Renal pelvis (tissue), 12 donors: ENCODE measurements at places on chromosomes 12 and 14. TPM values are rescaled to one million over a fixed set of nuclear protein-coding genes. Genes with fewer than 3 reads are reported as not detected.

- DNase-seq, result no peak
Measured at GRCh38 chr14:63240221-63240620, 36.0 kb downstream of the RHOJ start.

DNA sequence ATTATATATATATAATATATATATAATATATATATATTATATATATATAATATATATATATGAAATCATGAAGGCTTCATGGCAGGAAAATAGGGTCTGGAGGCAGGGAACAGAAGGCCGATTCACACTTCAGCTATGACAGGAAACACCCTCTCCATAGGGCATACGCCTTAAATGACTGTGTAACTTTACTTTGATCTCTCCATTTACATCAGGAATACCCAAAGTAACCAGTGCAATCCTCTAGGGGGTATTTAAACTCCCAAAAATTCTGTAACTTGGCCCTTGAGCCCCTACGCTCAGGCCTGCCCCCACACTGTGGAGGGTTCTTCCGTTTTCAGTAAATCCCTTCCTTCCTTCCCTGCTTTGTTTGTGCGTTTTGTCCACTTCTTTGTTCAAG, 40.4 kb upstream of the PPP2R5C start:
- no peak for DNase-seq

DNA sequence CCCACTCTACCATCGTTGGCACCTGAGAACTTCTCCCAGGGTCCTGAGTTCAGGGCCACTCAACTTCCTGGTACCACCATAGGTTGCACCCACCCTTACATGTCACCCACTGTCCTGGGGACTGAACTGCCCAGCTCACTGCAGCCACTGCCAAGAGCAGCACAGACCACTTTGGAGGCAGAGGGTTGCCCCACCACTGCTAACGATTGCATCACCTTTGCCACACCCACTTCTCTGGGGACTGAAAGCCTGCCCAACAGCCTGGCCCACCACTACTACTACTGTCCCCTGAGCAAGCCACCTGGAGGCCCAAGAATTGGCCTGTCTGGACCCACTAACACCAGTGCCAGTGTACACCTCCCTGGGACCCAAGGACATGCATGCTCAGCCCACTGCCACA, 27.6 kb downstream of the CACNA2D4 start:
- no peak for DNase-seq

- no peak for DNase-seq
Measured at GRCh38 chr12:117742721-117743120, 226.1 kb downstream of the KSR2 start.

GRCh38 chr12:125100551-125101434, 35.6 kb downstream of the AACS start:
- no peak for DNase-seq

GRCh38 chr14:58725871-58726270, 88.1 kb downstream of the DACT1 start:
- DNase-seq, result no peak

GRCh38 chr14:56276108-56276507, 157.9 kb downstream of the PELI2 start:
- DNase-seq, result no peak

DNA sequence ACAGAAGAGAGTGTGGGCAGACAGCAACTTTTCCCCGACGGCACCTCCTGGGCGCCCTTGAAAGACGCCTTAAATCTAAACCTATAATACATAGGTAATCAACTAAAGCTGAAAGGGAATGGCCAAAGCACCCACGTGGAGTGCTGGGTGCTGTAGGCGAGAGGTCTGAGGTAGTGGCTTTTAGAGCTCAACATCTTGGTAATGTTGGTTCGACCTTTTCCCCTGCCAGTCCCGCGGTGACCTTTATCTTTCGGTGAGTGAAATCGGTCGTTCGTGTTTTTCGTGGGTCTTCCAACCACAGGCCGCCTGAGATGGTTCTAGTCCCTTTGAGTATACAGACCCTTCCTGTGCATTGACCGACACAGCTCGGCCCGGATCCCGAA, 9.1 kb downstream of the OR6S1 start:
- DNase-seq, result no peak

- peak; percentile 36 for DNase-seq
Measured at GRCh38 chr14:102691763-102692162, 85.5 kb upstream of the TRAF3 start.

DNA sequence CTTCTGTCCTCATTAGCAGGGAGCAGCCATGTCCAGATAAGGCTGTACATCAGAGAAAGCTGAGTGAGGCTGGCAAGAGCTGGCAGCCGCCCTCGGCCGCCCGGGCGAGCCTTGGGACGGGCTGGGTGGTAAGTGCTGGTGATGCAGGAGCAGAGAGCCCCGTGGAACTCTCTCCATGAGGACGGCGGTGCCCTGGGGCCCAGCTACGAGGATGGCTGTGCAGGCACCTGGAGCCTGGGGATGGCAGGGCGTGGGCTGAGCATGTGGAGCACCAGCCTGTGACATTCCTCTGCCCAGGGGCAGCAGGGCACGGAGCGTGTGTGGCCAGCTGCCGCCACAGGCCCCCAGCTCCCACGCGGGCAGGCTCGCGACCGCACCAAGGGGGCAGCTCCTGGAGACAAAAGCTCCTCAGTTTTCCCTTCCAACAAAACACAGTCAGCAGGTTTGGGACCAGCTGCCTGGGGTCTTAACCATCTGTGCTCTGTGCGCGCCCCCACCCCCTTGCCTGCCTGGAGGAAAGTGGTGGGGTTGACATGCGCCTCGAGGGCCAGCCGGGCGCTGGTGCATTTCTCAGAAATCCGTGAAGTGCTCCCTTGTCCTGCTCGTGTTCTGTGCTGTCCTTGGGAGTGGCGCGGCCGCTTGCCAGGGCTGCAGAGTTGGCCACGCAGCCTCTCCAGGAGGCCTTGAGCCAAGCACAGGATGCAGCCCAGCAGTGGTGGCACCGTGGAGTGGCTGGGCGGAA, 21.4 kb downstream of the PACS2 start:
- no peak for DNase-seq

DNA sequence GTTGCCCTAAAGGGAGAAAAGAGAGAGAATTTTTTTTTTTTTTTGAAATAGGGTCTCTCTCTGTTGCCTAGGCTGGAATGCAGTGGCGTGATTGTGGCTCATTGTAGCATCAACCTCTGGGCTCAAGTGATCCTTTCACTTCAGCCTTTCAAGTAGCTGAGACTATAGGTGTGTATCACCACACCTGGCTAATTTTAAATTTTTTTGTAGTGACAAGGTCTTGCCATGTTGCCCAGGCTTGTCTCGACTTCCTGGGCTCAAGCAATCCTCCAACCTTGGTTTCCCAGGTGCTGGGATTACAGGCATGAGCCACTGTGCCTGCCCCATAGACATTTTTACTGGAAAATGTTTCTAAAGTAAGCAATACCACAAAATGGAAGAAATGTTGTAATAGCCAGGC, 36.8 kb downstream of the YARS2 start:
- DNase-seq, result no peak

HOXC11 gene
- 2.3 TPM for polyA plus RNA-seq

CPSF2 gene
- 57.6 TPM for polyA plus RNA-seq

PROX2 gene
- polyA plus RNA-seq, result 2.8 TPM

SLC25A21 gene
- polyA plus RNA-seq, result 3.3 TPM

DUSP16 gene
- 28.4 TPM for polyA plus RNA-seq
